SW480 (cell line): ENCODE measurements at places on chromosomes 6 and 20.

GRCh38 chr6:55666606-55667225 lies 87.7 kb upstream of the HMGCLL1 start:
- no peak for DNase-seq

GRCh38 chr6:77424761-77425160 lies 38.5 kb downstream of the HTR1B start:
- DNase-seq: no peak

DNA sequence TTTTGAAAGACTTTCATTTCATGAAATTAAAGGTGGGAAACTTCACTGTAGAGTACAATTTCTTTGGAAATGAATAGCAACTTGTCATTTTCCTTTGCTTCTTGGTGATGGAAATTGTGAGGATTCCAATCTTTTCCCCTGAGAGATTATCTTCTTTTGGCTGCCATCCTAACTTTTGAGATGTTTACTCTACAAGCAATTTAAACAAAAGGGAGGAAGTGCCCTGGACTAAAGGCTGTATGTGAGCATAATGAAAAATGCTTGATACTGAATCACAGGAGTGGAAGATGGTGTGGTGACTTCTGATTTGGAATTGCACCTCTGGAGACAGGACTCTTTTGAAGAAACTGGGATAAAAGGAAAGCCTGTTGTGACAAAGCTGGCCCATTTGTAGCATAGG lies 43.1 kb upstream of the JAG1 start:
- DNase-seq: no peak

GRCh38 chr6:29477923-29478450 lies 9.8 kb downstream of the MAS1L start:
- DNase-seq: no peak

GRCh38 chr20:4041748-4042411 lies 26.5 kb upstream of the RNF24 start:
- peak; percentile 99 for DNase-seq

DNA sequence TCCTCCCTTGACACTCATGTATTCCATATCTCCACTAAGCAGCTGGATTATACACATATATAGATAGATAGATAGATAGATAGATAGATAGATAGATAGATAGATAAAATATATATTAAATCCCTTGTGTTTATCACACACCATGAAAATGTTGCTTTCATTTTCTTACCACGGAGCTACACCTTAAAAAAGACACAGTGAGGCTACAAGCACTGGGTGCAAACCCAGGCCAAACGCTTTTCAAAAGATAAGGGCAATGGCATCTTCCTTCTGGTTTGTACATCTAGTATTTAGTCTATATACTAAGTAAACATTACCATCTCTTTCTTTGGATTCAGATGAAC lies 377.1 kb downstream of the ESR1 start:
- no peak for DNase-seq

DNA sequence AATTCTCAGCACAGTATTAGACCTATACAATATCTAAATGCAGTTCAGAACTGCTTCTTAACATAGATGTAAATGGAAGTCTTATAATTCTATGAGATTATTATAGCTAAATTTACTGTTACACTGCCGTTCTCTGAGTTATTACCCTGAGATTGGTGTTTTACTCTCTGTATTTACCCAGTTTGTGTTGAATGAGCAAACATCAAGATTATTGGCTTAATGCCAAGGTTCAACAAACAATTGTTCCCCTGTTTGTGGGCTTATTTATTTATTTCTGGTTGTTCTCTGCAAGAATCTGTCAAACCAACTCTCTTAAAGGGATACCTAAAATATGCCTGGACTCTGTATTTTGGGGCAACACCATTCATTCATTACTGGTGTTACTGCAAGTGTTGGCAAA lies 5.2 kb upstream of the STMND1 start:
- DNase-seq: no peak

DNA sequence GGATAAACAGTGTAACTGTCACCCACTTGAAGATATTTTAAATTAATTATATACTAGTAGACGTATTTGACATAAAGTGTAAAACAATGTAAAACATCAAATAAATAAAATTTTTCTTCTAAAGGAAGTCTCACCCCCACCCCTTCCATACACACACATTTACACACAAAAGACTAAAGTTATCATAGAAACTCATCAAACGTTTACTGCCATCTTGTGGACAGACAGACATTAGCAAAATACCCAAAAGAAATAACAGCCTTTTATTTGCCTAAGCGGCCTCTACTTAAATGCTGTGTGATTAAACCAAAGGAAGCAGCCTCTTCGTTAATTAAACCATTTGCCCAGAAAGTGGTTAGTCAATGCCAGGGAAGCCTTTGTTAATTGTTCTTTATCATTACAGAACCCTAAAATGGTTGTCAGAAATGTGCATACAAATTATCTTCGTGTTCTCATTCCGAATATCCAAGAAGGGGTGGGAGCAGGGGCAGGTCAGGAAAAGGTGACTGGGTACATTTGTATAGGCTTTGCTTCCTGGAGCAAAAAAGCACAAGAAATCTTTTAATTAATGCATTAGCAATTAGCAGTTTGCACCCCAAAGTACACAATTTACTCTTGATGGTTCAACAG lies 176.2 kb upstream of the SASH1 start:
- peak; percentile 49 for DNase-seq
